ENCODE measurements at places on chromosomes 1 and 21.

DNA sequence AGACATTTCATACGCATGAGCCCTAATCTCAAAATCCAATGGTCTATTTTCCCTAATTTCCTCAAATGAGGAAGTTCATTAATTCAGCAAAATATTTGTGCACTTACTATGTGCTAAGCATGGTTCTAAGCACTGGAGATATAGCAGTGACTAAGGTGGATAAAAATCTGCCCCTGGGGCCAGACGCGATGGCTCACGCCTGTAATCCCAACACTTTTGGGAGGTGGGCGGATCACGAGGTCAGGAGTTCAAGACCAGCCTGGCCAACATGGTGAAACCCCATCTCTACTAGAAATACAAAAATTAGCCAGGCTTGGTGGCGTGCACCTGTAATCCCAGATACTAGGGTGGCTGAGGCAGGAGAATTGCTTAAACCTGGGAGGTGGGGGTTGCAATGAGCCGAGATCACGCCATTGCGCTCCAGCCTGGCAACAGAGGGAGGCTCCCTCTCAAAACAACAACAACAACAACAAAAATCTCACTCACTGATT lies 4.3 kb upstream of the MIIP start:
- DNase-seq: no peak

GRCh38 chr1:21255284-21255942 lies 34.9 kb downstream of the ECE1 start:
- DNase-seq: peak; percentile 58

DNA sequence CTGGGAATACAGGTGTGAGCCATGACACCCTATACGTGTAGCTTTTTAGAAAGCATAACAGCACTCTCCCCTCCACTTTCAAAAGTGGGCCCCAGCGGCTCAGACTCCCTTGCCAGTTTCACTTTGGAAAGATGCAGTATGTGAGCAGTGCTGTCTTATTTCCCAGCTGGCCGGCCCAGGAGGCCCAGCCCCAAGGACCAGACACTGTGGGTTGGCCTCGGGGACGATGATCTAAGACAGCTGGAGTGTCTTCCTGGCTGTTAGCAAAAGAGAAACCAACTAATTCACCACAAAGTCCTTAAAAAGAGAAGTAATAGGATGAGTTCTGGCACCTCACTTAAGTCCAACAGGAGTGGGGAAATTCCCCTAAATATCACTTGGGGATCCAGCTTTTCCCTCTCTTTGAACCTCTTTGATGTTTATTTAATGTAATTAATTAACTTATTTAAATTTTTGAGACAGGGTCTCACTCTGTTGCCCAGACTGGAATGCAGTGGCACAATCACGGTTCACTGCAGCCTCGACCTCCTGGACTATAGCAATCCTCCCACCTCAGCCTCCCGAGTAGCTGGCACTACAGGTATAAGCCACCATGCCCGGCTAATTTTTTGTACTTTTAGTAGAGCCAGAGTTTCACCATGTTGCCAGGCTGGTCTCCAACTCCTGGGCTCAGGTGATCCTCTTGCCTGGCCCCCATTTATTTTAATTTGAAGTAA lies 17.6 kb upstream of the CLIC4 start:
- DNase-seq: no peak

GRCh38 chr1:188763541-188763940 lies 1714.1 kb downstream of the BRINP3 start:
- DNase-seq: no peak

DNA sequence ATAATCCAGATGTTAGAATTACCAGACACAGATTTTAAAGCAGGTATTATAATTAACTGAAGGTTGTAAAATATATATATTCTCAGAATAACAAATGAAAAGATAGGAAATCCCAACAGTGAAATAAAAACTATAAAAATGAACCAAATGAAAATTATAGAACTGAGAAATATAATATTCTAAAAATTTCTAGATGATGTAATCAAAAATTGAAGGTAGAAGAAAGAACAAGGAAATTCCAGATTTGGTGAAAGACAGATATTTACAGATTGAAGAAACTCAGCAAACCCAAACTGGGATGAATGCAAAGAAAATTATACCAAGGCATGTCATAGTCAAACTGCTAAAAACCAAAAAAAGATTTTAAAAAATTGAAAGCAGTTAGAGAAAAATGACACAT lies 729.4 kb downstream of the MATN1 start:
- DNase-seq: no peak

- DNase-seq: no peak
Measured at GRCh38 chr21:45381036-45381787, 23.8 kb upstream of the COL18A1 start.

DNA sequence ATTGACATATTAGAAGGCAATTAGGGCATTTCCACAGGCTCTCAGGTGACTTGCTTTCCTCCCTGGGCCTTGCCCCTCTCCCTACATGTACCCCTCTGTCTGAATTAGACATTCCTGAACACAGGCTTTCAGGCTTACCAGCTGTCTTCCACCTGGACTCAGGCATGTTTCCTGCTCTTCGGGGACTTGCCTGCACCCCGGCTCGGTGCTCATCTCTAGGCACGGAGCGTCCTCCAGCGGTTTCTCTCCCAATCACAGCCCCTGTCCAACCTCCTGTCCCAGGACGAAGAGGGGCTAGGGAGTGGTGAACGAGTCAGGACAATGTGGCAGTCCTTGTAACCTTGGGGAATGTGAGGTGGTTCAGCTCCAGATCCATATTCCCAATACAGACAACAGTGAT lies 4.2 kb downstream of the PROK1 start:
- no peak for DNase-seq

DNA sequence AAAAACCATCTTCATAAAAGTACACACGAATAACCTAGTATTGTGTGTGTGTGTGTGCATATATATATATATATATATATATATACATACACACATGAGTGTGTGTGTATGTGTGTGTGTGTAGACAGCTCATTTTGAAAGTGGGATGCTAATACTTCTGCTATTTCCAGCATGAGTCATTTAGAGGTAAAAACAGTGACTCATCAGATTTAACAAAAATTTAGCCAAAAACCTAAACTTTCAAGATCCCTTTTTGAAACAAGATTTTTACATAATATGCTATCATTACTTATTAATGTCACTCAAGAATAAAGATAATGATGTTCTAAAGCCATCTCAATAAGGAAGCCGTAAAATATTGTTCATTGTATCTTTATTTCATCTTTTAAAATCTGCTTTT lies 35.6 kb upstream of the ADGRL4 start:
- no peak for DNase-seq

DNA sequence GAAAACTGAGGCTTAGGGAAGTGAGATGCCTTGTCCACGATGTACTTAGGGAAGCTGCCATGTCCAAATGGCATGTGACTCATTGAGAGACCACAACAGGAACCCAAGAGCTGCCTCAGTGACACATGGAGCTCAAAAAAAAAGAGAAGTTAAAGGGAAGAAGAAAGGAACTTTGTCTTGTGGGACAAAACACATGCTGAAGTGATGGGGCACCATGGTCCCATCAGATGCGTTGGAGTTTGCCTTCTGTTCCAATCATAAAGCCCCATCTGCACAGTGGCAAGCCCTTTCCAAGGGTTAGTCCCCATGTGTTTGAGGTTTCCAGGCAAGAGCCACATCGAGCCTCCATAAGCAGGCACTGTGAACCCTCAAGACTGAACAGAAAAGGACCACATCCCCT lies 8.0 kb downstream of the MED8 start:
- no peak for DNase-seq

DNA sequence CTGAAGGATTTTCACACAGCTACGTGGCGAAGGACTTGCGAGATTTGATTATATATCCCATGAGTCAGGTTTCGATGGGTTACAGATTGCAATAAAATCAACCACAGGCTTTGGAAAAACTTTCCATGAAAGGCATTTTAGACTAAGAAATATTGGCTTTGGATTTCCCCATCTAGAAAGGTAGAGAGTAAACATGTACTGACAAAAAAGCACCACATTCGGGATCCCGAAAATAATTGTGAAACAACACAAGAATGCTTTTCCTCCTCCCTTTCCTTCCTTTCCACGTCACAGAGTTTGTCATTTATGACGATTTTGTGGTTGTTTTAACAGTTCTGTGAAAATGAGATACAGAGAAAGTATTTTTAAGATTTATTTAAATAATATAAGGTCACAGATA lies 38.5 kb downstream of the TGFB2 start:
- no peak for DNase-seq

- DNase-seq: no peak
Measured at GRCh38 chr1:154182344-154183045, 9.4 kb downstream of the TPM3 start.

DNA sequence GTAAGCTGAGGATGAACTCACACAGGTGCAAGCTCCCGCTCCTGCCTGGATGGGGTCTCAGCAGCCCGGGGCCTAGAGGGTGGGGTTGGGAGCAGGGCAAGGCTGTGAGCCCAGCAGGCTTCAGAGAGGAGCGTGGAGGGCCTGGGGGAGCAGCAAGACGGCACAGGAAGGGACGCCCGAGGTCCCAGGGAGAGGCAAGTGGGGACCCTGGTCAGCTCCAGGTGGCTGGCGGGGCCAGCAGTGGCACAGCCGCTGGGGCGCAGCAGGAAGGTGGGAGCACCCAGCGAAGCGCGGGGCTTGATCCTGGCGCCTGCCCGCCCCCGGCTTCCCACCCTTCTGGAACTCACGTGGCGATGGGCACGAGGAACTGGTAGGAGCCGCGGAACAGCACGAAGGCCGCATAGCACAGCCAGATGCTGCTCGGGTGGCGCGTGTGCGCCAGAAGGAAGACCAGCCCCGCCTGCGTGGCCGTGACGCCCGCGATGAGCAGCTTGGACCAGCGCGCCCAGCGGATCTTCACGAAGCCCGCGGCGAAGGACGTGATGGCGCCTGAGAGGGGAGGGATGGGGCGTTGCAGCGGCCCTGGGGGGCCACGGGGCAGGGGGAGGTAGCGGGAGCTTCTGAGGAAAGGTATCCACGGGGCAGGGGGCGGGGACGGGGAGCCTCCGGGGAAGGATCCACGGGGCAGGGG lies 11.7 kb downstream of the SLC19A1 start:
- DNase-seq: no peak

DNA sequence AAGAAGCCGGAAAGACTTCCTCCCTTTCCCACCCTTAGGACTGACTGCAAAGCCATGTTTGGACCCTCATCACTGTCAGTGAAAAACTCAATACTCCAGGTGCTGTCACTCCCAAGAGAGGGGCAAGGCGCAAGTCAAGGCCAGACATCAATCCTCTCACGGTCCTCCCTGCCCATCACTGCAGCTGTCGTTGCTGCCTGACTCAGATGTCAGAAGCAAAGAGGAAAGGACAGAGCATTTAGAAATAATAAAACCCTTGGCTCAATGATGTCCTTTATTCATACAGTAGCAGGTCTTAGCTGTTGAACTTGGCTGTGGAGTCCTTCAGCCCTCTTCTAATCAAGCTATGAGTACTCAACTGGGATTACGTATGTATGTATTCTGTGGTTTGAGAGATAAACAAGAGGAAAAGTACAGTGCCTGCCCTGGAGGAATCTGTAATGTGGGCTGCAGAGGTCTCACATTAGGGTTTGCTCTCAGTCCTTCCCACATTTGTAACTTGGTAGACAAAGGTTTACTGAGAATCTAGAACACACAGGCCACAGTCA lies 13.5 kb downstream of the SUSD4 start:
- no peak for DNase-seq

- peak; percentile 37 for DNase-seq
Measured at GRCh38 chr1:32014199-32014947, 705 bp downstream of the KHDRBS1 start.

- no peak for DNase-seq
Measured at GRCh38 chr1:212771341-212771740, 20.2 kb downstream of the NSL1 start.

Data from NCI-H2107 (cell line).